ENCODE measurements at places on chromosomes 4 and X. TPM values are rescaled to one million over a fixed set of nuclear protein-coding genes. Genes with fewer than 3 reads are reported as not detected.

The FAM47E gene
- not detected for total RNA-seq

The P2RY8 gene
- 13.3 TPM for total RNA-seq

The MMRN1 gene
- 0.10 TPM for total RNA-seq

The HSD17B10 gene
- 145 TPM for total RNA-seq

The HELQ gene
- total RNA-seq = 11.4 TPM

The CLDN2 gene
- total RNA-seq = not detected

The EFHC2 gene
- 0.34 TPM for total RNA-seq

The AWAT2 gene
- not detected for total RNA-seq

The TIGD4 gene
- 0.42 TPM for total RNA-seq

The GPR82 gene
- total RNA-seq = 0.12 TPM

The SLC9B1 gene
- 1.2 TPM for total RNA-seq

The RNF212 gene
- 3.3 TPM for total RNA-seq

DNA sequence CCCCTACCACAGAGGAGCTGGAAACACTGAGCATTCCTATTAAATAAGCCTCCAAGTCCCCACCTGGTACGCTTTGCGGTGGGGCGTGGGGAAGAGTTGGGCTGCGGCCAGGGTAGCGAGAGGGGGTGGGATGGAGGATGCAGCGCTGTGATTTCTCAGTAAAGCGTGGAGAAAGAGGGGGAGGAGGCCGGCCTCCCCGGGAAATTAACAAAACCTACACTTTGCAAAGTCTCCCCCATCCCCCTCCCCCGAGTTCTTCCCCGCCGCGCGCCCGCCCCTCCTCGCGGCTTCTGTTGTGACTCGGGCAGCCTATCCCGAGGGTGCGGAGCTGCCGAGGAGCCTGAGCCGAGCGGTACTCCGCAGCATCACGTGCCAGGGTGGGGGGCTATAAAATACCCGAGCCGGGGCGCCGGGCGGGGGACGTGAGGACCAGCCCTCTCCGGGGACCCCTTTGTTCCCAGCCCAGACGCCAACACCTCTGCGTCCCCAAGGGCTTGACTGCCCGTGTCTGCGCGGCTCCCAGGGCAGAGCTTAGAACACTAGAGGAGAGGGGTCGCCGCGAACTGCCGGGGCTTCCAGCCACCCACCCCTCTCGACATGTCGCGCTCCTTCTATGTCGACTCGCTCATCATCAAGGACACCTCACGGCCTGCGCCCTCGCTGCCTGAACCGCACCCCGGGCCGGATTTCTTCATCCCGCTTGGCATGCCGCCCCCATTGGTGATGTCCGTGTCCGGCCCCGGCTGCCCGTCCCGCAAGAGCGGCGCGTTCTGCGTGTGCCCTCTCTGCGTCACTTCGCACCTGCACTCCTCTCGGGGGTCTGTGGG, at the start of gene GSX2:
TSS of gene GSX2 (plus strand) at position 416 of the 827 bp plus-strand sequence. CDS start at position 598, 182 bp downstream.
- DNase-seq = no peak

- DNase-seq = no peak
Observed at GRCh38 chr4:169745291-169745690, 12.5 kb downstream of the HPF1 start.

DNA sequence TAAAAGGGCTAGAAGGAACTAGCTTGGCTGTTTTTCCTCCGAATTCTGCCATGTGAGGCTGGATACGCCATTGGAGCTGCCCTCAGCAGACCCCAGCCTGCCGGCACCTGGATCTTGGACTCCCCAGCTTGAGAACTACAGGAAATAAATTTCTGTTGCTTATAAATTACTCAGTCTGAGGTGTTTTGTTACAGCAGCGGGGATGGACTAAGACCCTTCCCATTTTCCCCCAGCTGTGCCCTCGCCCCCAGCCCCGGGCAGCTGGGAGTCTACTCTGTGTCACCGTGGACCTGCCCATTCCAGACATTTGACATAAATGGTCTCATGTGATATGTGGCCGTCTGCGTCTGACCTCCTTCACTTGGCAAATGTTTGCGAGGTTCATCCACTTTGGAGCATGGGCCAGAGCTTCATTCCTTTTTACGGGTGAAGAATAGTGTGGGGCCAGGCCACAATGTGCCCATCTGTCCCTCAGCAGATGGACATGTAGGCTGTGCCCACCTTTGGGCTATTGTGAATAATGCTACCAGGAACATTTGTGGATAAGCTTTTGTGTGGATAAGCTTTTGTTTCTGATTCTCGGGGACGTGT, 30.7 kb upstream of the SPON2 start:
- no peak for DNase-seq

DNA sequence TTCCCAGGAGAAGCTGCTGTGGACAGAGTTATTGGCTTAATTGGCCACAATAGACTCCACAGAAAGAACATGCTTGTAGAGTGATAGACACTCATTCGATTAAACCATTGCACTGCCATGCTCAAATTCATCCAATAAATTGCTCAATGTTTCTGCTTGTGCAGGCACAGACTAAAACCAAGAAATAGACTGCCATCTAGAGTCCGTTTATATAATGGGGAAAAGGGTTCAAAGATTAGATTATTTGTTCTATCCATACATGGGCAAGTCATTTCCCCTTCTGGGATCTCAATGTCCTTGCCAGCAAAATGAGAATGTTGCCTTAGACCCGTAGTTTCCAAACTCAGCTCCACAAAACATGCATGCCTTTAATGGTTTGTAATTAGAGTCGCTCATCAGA, 8.7 kb downstream of the SMIM10 start:
- no peak for DNase-seq

- no peak for DNase-seq
Observed at GRCh38 chr4:156633847-156634246, 337.8 kb downstream of the PDGFC start.

DNA sequence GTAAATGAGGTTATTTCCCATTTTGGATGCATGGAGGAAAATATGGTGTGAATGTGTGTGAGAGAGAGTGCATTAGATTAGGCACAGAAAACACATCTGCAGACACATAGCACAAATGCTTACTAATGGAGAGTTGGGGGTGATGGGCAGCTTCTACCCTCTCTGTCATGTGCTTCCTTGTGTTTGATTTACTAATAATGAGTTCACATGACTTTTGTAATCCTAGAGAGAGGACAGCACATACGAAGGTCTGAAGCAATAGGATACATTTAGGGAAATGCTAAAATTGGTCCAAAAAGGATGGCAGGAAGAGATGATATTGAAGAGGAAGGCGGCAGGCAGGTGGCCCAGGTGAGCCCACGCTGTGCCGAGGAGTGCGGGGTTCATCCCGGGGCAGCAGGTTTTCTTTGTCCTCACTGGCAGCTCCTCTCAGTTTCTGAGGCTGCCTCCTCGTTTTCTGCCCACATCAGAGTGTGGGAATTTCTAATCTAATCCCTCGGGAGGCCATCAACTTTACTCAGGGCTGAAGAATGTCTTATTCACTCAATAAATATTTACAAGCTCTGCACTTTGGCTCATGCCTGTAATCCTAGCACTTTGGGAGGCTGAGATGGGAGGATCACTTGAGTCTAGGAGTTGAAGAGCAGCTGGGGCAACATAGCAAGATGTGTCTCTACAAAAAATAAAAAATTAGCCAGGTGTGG, 15.9 kb upstream of the MAP9 start:
- no peak for DNase-seq

GRCh38 chrX:47623540-47624027, 3.9 kb upstream of the SYN1 start:
- peak; percentile 38 for DNase-seq

GRCh38 chr4:172096786-172097185, 283.6 kb downstream of the GALNTL6 start:
- DNase-seq = no peak

- DNase-seq = no peak
Observed at GRCh38 chr4:20196476-20196875, 55.2 kb upstream of the SLIT2 start.

GRCh38 chrX:75781611-75782010, 3.4 kb downstream of the MAGEE2 start:
- DNase-seq = no peak

DNA sequence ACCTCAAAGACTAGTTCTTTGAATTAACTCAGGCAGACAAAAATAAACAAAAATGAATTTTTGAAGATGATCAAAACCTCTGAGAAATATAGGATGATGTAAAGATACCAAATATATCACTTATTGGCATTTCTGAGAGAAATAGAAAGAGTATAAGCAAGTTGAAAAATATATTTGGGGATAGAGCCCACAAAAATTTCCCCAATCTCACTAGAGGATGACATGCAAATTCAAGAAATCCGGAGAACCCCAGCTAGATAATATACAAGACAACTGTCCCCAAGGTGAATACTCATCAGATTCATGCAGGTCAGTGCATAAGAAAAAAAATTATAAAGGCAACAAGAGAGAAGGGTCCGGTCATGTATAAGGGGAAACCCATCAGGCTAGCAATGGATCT, 129.1 kb downstream of the CXXC4 start:
- no peak for DNase-seq

GRCh38 chr4:138310498-138310897, 68.3 kb upstream of the SLC7A11 start:
- DNase-seq = no peak

DNA sequence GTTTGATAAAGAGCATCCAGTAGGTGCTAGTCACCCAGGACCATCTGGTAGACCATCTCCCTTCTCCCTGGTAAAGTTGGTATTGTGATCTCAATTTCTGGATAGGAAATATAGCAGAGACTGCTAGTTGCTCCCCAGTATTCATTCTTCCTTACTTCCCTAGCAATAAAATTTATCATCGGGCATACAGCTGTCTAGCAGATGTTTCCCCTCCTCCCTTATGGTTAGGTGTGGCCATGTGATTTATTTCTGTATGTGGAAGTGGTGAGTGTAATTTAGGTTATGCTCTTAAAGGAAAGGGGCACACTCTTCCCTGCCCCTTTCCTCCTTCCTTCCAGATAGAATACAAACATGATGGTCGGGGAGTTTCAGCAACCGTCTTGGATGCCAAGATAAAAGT, 12.3 kb upstream of the KCND1 start:
- DNase-seq = no peak

DNA sequence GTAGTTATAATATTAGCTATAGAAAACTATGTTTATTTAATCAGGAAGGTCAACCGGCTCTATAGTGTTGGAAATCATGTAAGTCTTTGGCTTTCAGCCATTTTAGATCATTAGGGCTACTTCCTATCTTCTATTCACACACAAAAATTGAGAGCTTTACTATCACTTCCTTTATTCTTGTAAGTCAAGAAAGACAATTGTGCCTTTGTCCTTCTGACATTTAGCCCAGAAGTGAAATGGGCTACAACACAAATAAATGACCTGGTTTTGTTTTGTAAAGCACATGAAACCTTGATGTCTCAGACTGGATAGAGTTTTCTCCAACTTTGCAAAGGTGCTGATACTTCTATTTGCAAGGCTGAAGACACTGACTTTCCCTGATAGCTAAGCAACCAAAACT, 122.4 kb upstream of the ACSL4 start:
- no peak for DNase-seq

GRCh38 chr4:48190839-48191238, 56.8 kb upstream of the TXK start:
- no peak for DNase-seq

DNA sequence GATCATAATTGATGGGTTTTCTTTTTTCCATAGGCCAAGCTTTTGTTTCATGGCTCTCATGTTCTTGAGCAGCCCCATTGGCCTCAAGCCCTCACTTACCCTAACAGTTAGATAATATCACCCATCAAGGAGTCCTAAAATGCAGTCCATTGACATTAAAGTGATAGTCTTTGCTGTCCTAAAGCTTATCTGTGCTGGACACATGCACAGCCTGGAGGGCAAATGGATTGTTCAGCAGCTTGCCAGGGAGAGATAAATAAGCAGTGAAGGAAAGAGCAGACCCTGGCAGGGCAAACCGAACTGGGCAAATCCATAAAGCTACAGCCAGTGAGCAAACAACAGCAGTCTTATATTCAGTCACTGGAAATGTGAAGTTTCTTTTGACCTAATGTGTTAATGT, 199.6 kb upstream of the MID1 start:
- no peak for DNase-seq

GRCh38 chr4:1859389-1859753, 3.4 kb upstream of the LETM1 start:
- DNase-seq = no peak

GRCh38 chrX:84715315-84715714, 213.1 kb upstream of the HDX start:
- no peak for DNase-seq

DNA sequence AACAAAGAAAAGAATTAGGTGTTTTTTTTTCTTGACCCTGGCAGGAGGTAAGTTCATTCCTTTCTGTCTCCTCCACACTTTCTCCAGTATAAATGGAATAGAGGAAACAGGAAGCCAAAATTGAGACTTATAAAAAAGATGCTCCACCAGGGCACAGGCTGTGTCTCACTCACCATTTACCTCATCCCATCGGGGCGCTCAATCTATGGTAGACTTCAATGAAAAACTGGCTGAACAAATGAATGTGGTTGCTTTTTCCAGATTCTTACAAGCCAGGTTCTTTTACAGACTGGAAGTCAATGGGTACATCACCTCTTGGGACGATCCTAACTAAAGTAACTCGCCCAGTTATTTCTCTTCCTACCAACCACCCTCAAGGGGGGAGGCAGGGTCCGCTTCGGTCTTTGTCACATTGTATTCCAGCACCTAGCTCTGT, 685 bp downstream of the COMMD8 start:
- DNase-seq = no peak

GRCh38 chr4:5787311-5787710, 76.3 kb downstream of the EVC start:
- no peak for DNase-seq

DNA sequence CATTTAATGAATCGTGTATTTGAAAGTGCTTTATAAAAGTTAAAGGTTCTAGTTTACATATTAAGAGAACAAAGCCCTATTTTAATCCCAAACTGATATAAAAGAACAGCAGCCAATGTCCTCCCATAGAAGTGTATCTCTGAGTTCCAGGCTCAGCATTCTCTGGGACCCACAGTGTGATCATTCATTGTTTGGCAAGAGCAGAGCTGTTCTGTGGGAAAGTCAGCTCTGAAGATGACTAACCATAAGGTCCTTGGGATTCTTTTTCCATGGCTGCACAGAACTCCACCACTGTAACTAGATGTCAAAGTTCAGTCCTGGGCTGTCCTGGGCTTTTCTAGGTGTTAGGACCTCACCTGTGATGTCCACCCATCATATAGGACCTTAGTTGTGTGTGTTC, 157.0 kb upstream of the TLL1 start:
- DNase-seq = no peak

DNA sequence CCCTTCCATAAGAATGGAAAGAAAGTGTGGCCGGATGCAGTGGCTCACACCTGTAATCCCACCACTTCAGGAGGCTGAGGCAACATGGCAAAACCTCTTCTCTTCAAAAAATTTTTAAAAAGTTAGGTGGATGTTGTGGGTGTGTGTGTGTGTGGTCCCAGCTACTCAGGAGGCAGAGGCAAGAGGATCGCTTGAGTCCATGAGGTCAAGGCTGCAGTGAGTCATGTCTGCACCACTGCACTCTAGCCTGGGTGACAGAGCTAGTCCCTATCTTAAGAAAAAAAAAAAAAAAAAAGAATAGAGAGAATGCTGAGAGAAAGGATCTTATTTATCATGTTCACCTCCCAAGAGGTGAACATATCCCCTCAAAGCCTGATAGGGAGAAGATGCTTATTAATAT, 492.1 kb upstream of the SMIM31 start:
- no peak for DNase-seq

All from activated naive CD8-positive, alpha-beta T cell treated with anti-CD3 and anti-CD28 coated beads for 36 hours (primary cell).